Urinary bladder (tissue), 4 donors: ENCODE measurements at places on chromosomes 6 and 20. TPM values are rescaled to one million over a fixed set of nuclear protein-coding genes. Genes with fewer than 3 reads are reported as not detected.
A peak's percentile ranks its signal among the peaks of the same experiment; 100 is the strongest.

DNA sequence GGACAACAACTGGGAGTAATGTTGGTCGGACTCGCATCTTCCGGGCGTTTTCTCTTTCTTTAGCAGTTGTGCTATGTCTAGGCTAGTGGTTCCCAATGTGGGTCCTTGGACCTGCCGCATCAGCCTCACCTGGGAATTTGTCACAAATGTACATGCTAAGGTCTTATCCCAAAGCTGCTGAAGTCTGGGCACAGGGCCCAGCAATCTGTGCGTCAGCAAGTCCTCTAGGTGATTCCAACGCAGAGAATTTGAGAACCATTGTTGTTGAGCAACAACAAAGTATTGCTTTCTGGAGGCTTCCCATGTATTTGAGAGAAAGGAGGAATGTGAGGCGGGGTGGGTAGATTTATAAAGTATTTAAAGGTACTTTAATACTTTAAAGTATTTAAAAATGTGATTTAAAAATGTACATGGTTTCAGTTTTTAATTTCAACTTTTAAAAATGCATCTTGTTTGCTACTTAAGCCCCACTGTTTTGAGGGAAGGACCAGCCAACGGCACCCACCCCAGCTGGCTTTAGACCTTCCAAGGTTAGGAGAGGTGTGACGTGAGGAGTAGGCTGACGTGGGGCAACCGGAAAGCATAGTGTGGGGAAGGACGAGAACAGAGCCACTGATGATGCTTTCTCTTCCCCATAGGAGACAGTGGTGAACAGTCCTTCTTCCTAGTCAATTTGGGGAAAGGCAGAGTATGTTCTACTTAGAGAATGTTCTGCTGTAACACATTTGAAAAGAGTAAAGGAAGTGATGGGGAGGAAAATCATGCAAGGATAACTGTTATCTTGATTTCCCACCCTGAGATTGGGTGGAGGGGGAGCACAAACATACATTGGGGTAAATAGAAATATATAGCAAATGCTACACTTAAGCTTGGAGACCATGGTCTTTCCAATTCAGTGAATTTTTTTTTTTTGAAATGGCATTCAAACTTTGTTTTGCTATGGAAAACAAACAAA is 4.3 kb downstream of the UST start:
- DNase-seq = no peak

- DNase-seq = no peak
Observed at GRCh38 chr6:86251106-86251505, 608.4 kb upstream of the SYNCRIP start.

DNA sequence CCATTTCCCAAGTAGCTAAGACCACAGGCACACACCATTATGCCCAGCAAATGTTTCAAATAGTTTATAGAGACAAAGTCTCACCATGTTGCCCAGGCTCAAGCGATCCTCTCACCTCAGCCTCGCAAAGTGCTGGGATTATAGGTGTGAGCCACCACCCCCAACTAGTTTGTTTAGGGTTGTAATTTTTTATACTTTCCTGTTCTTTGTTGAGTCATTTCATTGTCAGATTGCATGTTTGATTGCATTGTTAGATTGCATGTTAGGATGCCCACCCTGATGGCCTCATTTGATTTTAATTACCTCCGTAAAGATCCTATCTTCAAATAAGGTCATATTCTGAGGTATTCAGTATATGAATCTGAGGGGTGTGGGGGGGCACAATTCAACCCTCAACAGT is 73.3 kb upstream of the SASH1 start:
- no peak for DNase-seq

RBBP8NL gene
- total RNA-seq = 0.69 TPM

NPBWR2 gene
- total RNA-seq = not detected

DNA sequence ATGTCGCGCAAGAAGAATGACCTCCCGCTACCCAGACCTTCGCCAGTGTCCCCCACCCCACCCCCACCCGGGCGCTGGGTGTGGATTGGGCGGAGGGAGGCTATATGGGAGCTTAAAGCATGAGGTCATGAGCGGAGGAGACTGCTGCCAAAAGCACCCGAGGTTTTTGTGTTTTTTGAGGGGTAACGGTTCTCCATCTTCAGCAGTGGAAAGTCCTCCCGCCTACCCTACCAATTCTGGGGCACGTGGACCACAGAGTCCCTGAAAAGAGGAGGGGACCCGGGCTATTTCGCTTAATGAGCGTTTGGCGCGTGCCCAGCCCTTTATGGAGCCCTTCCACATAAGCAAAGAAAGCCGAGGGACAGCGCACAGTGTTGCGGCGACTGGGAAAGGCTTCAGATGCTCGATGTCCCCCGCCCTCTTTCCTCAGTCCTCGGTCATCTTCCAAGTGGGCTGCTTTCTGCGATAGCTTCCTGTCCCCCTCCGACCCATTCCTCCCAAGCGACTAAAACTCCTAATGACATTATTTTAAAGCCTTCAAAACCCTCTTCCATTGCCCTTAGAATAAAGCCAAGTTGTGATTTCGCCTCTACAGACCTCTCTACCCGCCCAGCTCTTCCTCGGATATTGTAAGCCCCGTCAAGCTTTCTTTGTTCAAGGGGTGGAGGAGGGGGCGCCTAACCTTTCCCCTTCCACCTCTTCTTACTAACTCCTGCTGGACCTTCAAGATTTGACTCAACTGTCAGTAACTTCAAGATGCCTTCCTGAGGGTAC is 2.1 kb upstream of the TRERF1 start:
- peak; percentile 54 for DNase-seq

VNN1 gene
- total RNA-seq = 0.63 TPM

DNA sequence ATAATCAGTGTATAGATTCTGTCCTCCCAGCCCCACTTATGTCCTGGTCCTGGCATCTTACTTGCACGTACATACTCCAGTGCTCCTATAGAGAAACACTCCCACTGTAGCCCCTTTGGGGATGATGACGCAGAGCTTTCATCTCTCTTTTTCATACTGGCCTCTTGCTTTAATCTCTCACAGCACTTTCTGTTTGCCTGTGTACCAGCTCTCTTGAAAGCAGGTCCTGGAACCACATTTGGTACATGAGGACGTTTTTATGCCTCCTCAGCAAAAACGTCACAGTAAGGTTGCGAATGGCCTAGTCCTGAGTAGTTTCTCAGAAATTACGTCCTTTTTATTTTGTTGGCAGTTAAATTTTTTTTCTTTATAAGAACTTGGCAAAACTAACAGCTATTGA is 10.8 kb downstream of the L3MBTL3 start:
- no peak for DNase-seq
